ENCODE measurements at places on chromosomes 4 and X. TPM values are rescaled to one million over a fixed set of nuclear protein-coding genes. Genes with fewer than 3 reads are reported as not detected.
A peak's percentile ranks its signal among the peaks of the same experiment; 100 is the strongest.

DNA sequence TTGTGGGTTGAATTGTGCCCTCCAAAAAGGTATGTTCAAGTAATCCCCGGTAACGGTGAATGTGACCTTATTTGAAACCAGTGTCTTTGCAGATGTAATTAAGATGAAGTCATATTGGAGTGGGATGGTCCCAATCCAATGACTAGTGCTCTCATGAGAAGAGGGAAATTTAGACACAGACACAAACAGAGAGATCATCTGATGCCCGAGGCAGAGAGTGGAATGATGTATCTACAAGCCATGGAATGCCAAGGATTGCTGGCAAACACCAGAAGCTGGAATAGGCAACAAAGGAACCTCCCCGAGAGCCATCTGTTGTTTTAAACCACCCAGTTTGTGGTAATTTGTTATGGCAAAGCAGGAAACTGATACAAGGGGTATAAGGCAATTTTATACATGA, 35.1 kb downstream of the RPS6KA3 start:
- peaks cover 3% of the 10 kb centered on the region for H3K36me3 ChIP-seq
- no peak overlapping the region for H3K4me3 ChIP-seq
- H3K27ac ChIP-seq, result no peak overlapping the region
- H3K27me3 ChIP-seq, result no peaks in the 10 kb centered on the region

PNMA6F gene
- not detected for total RNA-seq

- H3K36me3 ChIP-seq, result no peaks in the 10 kb centered on the region
- no peak for DNase-seq
- H3K27me3 ChIP-seq, result no peaks in the 10 kb centered on the region
- H3K27ac ChIP-seq, result no peak overlapping the region
- no peak overlapping the region for H3K4me3 ChIP-seq
These were observed 190.9 kb upstream of the TAPT1 start for GRCh38 chr4:16417198-16417597.

DNA sequence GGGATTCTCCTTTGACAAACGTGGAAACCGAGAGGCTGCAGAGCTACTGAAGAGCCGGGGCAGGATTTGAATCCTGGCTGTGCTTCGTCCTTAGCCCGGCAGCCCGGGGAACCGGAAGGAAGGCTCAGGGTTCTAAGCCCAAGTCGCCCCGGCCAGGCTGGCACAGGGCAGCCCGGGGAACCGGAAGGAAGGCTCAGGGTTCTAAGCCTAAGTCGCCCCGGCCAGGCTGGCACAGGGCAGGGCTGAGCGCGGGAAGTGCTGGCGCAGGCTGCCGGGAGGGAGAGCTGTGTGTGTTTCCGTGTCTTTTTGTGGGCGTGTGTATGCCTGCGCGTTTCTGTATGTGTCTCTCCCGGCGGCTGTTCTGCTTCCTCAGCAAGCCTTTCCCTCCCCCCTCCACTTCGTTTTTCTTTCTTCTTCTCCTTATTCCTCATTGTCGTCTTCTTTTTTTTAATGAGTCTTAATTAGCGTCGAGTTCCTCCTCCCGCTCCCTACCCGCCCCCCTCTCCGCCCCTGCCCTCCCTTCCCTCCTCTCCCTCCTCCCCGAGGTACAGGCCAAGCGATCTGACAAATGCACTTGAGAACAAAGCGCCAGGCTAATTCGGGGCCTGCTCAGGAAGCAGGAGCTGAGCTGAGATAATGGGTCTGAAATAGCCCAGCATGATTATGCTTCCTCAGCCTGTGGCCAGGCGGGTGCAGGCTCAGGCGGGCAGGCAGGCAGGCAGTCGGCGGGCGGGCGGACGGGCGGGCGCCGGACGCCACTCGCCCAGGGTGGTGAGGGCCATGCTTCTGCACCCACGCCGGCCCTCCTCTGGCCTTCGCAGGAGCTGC, 65.9 kb downstream of the EFNB1 start:
- H3K4me1 ChIP-seq, result no peaks in the 10 kb centered on the region
- no peak for DNase-seq
- H3K4me3 ChIP-seq, result no peak overlapping the region
- H3K36me3 ChIP-seq, result no peaks in the 10 kb centered on the region
- H3K27ac ChIP-seq, result no peak overlapping the region

GRCh38 chr4:103400405-103400804, 202.3 kb upstream of the CENPE start:
- no peak overlapping the region for H3K27ac ChIP-seq
- no peaks in the 10 kb centered on the region for H3K4me1 ChIP-seq
- no peak for DNase-seq
- H3K4me3 ChIP-seq, result no peak overlapping the region
- H3K36me3 ChIP-seq, result no peaks in the 10 kb centered on the region
- no peaks in the 10 kb centered on the region for H3K27me3 ChIP-seq

DNA sequence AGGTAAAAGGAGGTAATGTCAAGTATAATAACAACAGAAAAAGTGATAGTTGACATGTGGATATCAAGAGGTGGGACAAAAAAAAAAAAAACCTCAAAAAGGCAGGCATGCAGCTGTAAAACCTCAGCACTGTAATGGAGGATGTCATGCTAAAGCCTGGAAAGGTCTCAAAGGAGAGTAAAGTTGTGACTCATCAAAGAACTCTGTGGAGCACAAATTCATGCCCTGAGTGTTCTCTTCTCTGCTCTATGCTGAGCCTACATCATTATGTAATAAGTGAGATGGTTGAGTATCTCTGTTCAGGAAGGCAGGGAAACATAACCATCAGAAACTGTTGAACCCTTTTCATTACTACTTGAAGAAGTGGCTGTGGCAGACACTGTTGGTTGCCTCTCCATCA, 597.8 kb downstream of the BCOR start:
- H3K27ac ChIP-seq, result no peak overlapping the region
- H3K4me3 ChIP-seq, result no peak overlapping the region
- no peaks in the 10 kb centered on the region for H3K4me1 ChIP-seq
- H3K36me3 ChIP-seq, result no peaks in the 10 kb centered on the region
- DNase-seq, result no peak

GRCh38 chr4:152342293-152342692, 193.6 kb downstream of the FBXW7 start:
- H3K27ac ChIP-seq, result no peak overlapping the region
- DNase-seq, result no peak
- no peaks in the 10 kb centered on the region for H3K36me3 ChIP-seq
- no peak overlapping the region for H3K4me3 ChIP-seq
- no peaks in the 10 kb centered on the region for H3K27me3 ChIP-seq

CYTL1 gene
- 1.6 TPM for total RNA-seq

PPP1R2C gene
- total RNA-seq, result not detected

PCDH7 gene
- total RNA-seq, result not detected

GRCh38 chr4:139715746-139716391, 50.2 kb downstream of the MGST2 start:
- H3K36me3 ChIP-seq, result no peaks in the 10 kb centered on the region
- H3K4me1 ChIP-seq, result no peaks in the 10 kb centered on the region
- no peak for DNase-seq
- no peak overlapping the region for H3K4me3 ChIP-seq
- H3K27me3 ChIP-seq, result no peaks in the 10 kb centered on the region

UCP1 gene
- not detected for total RNA-seq

DNA sequence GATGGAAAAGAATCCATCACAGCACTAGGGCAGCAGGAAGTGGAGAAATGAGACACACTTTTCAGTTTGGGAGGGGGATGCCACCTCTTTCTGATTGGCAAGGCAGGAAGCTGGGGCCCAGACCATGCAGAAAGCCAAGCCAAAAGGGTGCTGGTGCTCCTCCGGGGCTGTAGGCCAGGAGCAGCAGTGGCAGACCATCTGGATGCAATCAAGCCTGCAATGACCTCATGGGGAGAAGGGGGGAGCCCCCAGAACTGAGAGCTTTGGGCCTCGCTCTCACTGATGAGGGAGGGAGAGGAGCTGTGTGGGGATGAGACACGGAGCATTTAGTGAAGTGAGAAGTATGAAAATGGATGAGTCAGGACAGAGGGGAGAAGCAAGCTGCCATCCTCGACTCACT, 141.3 kb upstream of the NALF2 start:
- no peak for DNase-seq
- no peaks in the 10 kb centered on the region for H3K36me3 ChIP-seq

DNA sequence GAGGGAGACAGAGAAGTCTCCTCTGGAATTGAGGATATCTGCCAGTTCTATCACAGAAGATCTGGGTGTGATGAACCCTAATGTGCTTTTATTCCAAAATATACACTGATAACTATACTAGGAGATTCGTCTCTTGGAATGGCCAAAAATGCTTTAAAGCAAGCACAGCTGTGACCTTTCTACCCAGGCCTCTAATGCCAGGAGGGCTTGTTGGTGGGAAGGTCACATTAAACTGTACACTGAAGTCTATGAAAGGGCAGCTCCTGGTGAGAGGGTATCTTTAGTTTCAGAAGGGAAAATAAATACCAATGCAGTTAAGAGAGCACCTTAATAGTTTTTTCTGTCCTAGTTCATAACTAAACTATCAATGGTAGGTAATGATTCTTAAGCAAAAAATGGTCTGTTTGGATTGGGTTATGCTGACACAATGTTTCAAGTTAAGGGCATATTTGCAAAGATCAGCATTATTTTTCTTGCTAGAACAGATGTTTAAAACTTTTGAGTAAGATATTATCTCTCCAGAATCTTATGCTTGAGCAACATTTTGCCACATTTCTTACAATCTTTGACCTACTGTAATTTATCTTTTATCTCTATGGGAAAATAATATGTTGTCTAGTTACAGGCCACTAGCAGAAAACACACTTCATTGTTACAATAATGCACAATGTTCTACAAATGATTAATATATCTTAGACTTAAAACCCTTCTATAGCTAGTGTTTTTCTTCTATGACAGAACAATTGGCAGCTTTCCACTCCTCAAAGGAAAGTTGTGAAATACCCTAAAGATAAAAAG, 59.6 kb downstream of the SEC24D start:
- no peaks in the 10 kb centered on the region for H3K36me3 ChIP-seq
- no peak overlapping the region for H3K4me3 ChIP-seq
- H3K4me1 ChIP-seq, result no peaks in the 10 kb centered on the region
- H3K27ac ChIP-seq, result no peak overlapping the region
- no peaks in the 10 kb centered on the region for H3K27me3 ChIP-seq

DNA sequence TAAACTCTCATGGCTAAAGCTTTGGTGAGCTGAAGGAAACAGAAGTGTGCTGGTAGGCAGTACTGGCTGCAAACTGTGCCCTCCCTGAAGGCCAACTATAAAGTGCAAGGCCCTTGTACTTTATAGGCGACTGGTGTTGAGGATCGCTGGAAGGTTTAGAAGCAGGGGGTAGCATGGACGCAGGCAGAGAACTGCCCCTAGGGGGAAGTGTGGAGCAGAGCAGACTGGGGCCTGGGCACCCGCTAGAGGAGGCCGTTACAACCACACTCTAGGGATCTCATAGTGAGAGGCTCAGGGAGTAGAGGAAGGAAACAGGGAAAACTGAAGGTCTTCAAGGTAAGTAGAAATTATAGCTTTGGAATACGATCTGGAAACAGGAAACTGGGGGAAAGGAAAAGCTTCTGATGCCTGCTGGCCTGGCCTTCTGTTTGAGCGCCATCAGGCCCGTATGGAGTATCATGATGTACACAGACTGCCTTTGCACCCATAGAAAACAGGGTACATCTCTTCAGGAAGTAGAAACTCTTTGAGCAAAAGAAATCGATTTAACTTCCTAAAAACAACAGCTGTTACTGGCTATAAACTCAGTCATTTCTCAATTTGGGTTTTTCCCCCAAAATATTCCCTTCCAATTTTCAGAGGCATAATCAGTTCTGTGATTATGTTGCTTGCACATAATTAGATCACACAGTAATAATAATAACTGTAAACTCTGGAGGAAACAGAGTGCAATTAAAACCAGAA, 23.9 kb upstream of the TMSB4X start:
- DNase-seq, result peak; percentile 74
- peak overlapping the region; percentile 73 for H3K4me3 ChIP-seq
- H3K36me3 ChIP-seq, result no peaks in the 10 kb centered on the region

PDGFC gene
- total RNA-seq, result not detected

DNA sequence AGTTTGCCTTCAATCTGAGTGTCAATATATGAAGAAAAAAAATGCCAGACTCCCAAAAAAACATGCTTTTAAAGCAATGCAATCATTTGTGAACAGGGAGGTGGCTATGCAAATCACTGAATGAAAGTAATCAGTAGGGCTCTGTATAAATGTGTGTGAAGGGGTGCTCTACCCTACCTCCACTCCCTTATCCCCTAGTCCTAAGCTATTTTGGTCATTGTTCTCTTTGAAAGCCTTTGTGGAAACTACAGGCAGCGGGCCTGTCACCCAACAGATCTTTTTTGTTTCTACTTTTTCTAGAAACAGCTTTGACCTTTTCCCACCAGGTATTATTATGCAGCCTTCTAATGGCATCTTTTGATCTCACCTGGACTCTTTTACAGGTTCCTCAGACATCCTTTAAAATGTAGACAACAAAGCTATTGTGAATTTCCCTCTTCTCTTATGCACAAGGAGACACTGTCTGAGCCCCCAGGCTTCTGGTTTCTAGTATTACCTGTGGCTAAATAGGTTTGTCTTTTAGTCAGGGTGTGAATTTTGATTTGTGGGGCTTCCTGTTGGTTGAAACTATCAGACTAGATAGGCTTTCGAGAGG, 9.2 kb downstream of the BOD1L1 start:
- no peaks in the 10 kb centered on the region for H3K27me3 ChIP-seq
- H3K4me1 ChIP-seq, result no peaks in the 10 kb centered on the region
- no peak overlapping the region for H3K4me3 ChIP-seq

DNA sequence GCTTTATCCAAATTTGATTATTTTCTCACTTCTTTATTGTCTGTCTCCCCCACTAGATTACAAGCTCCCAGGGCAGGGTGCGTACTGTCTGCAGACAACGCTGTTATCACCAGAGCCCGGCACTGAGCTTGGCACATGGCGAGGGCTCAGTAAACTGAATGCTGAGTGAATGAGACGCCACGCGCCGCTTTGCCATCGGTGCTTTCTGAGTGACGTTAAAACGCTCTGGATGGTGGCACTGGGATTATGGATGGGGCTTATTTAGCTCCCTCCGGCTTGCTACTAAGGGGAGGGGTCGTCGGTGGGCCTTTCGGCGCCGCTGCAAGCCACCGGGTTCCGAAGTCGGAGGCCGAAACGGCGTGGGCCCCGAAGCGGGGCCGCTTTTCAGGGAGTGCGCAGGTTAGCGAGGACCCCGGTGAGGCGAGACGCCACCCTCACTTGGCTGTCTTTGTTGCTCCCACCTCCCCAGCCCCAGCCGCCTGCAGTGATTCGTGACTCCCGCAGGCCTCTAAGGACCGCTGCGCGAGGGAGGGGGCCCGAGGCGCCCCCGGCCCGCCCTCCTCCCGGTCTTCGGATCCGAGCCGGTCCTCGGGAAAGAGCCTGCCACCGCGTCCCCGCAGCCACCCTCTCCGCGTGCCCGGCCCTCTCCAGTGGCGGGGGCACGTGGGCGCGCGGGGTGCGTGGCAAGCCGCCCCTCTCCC, 569 bp upstream of the FHL1 start:
- H3K36me3 ChIP-seq, result no peaks in the 10 kb centered on the region
- H3K27ac ChIP-seq, result peak overlapping the region; percentile 56
- peak overlapping the region; percentile 55 for H3K4me3 ChIP-seq
- H3K4me1 ChIP-seq, result no peaks in the 10 kb centered on the region
- no peaks in the 10 kb centered on the region for H3K27me3 ChIP-seq

DNA sequence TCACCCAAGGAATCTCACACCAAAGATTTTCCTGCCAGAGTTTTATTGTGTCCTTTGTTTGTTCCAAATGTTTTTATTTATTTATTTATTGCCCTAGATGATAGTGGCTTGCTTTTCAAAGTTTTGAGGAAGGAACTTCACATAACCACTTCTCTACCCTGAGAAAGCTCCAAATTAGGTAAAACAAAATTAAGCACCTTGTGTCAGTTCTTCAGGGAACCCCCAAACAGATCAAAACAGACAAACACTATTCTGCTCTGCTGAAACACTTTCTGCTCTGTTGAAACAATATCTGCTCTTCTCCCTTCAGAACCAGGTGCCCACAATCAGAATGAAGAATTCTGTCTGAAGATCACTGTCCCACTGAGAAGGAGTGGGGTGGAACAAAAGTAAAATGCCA, 16.5 kb upstream of the CYBB start:
- no peak for DNase-seq
- H3K36me3 ChIP-seq, result no peaks in the 10 kb centered on the region
